ENCODE measurements at places on chromosomes 1 and 21.

DNA sequence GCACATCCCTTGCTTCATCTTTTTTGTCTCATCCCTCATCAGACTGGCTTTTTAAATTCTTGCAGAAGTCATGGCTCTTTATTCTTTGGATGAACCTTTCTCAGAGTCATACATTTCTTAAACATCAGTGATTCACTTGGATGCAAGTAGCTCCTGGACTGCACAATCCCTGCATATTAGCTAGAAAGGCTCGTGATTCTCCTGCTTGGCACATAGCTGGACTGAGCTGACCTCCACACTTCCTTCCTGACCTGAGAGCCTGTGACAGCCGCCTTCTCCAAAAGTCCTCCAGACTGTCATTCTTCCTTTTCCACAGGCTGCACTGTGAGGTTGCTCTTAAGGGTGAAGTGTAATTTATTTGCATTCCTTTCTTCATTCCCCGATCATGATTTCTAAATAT is 109.4 kb downstream of the RGL1 start:
- DNase-seq = no peak

GRCh38 chr1:68188060-68188538 is 44.2 kb downstream of the WLS start:
- no peak for DNase-seq

- DNase-seq = no peak
Measured at GRCh38 chr1:12541274-12542137, 76.5 kb downstream of the DHRS3 start.

DNA sequence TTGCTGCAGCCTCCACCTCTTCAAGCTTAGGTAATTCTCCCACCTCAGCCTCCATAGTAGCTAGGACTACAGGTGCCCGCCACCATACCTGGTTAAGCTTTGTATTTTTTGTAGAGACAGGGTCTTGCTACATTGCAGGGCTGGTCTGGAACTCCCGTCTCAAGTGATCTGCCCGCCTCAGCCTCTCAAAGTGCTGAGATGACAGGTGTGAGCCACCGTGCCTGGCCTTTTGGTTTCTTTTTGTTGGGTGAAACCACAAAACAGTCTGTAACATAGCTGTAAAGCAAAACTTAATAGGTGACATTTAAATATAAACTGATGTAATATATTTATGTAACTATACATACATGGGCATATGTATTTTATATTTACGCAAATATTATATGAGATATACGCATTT is 3.1 kb upstream of the DNAJC11 start:
- DNase-seq = no peak

GRCh38 chr1:34918977-34919561 is 10.4 kb downstream of the DLGAP3 start:
- no peak for DNase-seq

- DNase-seq = no peak
Measured at GRCh38 chr1:84859866-84860265, 33.1 kb downstream of the LPAR3 start.

DNA sequence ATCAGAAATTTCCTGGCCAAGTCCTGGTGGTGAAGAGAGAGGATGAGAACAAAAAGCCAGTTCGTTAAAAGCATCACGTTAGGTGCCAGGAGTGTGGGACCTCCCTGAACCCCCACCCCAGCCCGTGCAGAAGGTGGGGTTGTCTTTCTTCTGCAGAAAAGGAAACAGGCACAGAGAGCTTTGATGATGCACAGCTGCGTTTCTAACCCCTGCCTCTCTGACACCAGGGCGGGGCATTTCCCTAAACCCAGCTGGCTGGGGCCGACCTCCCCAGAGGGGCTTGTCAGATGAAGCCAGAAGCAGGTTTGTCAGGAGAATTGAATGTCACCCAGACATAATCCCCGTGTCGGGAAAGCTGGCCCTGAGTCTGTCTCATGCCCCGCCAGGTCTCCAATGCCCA is 189.3 kb upstream of the EDN2 start:
- peak; percentile 51 for DNase-seq

DNA sequence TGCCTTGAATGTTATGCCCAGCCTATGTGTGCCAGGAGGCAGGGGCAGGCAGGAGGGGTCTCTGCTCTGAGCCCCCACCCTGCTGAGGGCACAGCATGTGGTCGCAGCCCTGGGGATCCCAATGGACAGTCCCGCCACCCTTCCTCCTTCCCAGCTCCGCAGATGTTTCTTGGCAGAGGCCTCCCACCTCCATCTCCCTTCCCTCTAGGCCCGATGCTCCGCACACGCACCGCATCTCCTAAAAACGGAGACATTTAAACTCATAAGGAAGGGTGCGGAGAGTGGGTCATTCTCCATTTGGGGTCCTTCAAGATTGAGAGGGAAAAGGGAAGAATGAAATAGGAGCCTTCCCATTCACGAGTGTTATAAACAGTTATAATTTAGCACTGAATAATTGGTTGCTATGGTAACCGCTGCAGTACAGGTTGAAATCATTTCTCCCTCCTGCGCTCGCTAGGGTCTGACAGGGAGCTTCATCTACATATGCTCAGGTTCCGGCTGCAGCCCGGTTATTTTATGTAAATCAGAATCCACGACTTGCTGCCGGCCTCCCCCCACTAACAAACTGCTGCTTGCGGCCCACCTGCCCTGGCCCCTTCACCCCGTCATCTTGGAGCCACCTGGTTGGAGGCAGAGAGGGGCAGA is 16.0 kb downstream of the CHD5 start:
- DNase-seq = no peak

- no peak for DNase-seq
Measured at GRCh38 chr1:208438112-208438699, 194.0 kb upstream of the PLXNA2 start.

DNA sequence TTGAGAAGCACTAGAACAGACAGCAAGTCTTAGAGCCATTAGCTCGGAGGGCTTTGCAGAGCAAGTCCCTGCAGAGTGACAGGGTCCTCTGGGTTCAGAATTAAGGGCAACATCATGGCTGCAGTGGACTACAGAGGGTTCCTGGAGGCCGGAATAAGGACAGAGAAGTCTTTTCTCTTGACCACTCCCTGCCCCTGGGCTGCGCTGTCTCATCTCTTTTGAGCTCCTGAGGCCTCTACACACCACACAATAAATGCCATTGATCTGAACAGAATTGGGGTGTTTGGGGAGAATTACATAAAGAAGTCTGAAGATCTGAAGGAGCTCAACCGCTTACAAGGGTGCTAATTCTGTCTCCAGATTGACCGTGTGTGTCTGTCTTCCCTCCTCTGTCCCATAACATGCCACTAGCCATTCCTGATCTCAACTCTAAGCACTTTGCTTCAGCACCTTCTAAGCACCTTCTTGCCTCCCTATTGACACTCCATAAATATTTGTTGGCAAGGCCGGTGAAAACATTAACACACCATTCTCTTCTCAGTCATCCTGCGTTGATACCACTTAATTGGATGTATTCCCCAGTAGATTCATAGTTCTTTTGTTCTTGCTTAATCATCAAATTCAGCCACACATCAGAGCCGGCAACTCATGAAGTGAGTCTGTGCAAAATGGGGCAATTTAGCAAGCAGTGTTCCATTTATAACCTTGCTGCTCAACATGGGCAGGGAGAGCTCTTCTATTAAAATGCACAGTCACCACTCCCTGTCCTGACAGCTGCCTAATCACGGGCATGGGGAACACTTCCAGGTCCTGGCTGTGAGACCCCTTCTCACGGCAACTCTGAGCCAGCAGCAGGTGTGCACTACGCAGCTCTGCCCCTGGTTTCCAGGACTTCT is 49.7 kb downstream of the NMNAT2 start:
- DNase-seq = no peak

DNA sequence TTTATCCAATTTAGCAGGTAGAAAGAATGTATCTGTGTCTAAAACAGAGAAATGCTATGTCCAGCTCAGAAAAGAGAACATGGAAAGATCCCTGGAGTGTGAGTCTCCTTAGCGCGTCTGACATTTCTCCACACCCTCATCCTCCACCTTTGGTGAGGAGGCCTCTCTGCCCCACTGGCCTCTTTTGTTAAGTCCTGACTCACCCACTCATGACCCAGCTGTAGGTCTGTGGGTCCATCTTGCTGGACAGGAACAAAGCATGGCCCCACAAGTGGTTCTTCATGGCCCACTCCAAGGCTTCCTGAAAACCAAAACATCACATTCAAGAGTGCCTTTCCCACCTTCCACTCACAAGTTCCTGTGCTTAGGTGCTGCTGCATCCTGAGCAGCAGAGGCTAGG is 15.8 kb downstream of the SEC16B start:
- no peak for DNase-seq

DNA sequence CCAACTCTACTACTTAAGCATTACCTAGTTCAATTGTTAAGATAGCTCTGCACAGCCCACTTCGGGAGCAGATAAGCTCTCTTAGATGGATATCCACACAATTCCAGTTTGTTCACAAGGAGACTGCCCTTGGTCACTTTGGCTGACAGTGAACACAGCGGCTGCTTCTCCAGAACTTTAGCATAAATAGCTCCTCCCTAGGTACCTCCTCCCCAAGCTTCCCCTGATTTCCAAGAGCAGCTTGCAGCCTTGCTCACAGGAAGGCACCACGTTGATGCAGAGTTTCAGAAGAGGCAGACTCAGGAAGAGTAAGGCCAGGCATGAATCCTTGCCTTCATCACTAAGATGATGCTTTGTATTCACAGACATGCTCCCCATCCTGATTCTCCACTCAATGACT is 24.7 kb downstream of the TFF3 start:
- no peak for DNase-seq

GRCh38 chr1:192869308-192869940 is 60.6 kb downstream of the RGS2 start:
- DNase-seq = no peak

- no peak for DNase-seq
Measured at GRCh38 chr1:183730886-183731573, 73.9 kb upstream of the RGL1 start.

DNA sequence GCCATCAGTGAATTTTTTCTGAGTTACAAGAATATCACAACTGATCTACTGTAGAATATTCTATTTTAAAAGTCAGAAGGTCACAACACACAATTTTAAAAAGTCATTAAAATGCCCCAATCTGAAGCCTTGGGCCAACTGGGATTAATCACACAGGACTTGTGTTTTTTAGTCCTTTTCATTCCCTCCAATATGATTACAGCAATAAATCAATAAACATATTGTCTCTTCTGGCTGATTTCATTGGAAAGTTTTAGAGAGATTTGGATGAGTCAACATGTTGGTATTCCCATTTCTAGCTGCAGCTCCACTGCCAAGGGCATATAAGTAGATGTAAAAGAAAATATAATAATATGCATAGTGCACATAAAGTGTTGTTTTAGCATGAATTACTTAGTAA is 85.8 kb downstream of the NIBAN1 start:
- DNase-seq = no peak

DNA sequence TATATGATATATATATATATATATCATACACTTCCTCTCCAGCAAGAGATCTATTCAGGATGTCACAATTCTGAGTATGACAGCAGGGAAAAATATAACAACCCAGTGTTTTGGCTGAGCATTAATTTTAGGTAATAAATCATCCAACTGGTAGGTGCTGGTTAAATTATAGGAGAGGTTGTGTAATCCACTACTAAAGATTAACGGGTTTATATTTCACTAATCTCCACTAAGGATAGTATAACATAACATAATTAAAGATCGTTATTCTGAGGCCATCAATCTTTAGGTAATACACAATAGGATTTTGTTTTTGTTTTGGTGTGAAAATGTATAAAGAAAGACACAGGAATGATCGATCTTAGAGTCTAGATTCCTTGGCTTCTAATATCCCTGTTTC is 102.2 kb downstream of the COQ8A start:
- DNase-seq = no peak

GRCh38 chr1:223338811-223339746 is 24.9 kb downstream of the SUSD4 start:
- no peak for DNase-seq

GRCh38 chr1:31013187-31013864 is 52.2 kb downstream of the PUM1 start:
- no peak for DNase-seq
